ENCODE measurements at places on chromosomes 2 and 18. TPM values are rescaled to one million over a fixed set of nuclear protein-coding genes. Genes with fewer than 3 reads are reported as not detected.

GRCh38 chr2:3127710-3128109, 249.9 kb downstream of the EIPR1 start:
- no peak for DNase-seq

DNA sequence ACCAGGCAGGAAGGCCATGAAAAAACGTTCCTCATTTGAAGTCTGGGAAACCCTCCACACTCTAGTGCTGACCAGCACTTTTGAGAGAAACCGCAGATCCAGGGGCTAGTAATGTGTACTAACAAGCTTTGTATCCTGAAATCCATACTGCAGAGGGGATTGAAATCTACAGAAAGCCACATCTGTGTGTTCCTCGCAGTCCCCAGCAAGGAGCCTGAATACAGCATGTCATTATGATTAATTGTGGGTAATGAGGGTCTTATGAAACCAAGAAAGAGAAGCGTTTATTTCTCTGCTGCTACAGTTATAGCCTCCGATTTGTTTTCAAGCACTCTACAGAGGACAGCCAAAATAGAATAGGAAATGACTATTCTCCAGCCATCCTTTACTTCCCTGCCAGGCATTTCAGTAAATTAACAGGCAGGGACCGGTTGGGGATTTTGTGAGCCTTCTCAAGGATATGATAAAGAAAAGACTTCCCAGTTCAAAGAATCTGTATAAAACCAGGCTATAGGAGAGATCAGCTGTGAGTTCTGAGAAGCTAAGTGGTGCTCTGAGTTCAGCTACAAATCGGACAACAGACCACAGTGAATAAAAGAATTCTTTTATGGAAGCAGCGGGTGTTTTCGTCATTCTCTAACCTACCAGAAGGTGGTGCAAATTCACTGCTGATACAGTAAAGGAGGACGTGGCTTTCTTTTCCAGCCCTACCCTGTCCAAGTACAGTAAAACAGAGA, 133.4 kb downstream of the INSIG2 start:
- peak; percentile 62 for DNase-seq

- peak; percentile 29 for DNase-seq
These were observed 62.9 kb downstream of the MTHFD2 start for GRCh38 chr2:74261204-74261864.

The NEURL3 gene
- total RNA-seq, result not detected

The FEV gene
- total RNA-seq, result not detected

GRCh38 chr2:190110131-190110530, 47.6 kb upstream of the MSTN start:
- peak; percentile 29 for DNase-seq

DNA sequence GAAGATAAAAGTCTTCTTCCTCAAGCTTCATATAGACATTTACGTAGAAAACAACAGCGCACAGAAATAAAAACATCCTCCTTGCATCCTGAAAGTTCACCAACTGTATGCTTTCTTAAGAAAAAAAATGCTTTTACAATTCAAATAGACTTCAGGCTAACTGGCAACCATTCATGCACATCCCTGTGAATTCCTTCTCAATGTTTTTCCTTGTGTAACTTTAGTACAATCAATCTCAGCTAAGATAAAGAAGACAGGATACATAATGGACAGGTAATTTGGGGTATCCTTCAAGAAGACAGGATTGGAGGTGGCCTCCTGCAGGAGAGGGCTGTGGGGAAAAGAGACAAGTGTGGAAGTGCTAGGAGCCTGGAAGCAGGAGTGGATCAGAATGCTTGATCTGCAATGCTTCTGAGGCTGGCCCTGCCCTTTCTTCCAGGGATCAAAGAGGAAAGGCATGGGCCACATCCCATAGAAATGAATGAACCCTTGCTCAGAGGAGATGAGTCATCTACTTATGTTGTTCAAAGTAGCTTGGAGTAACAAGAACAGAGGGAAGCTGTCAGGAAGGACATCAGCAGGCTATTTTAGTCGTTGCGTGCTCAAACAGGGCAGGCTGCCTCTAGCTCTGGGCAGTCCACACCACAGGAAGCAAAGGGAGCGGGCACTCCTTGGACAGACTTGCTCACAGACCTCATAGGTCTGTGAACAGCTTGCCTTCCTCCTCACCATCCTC, 126.6 kb downstream of the TMEM131 start:
- DNase-seq, result peak; percentile 99

DNA sequence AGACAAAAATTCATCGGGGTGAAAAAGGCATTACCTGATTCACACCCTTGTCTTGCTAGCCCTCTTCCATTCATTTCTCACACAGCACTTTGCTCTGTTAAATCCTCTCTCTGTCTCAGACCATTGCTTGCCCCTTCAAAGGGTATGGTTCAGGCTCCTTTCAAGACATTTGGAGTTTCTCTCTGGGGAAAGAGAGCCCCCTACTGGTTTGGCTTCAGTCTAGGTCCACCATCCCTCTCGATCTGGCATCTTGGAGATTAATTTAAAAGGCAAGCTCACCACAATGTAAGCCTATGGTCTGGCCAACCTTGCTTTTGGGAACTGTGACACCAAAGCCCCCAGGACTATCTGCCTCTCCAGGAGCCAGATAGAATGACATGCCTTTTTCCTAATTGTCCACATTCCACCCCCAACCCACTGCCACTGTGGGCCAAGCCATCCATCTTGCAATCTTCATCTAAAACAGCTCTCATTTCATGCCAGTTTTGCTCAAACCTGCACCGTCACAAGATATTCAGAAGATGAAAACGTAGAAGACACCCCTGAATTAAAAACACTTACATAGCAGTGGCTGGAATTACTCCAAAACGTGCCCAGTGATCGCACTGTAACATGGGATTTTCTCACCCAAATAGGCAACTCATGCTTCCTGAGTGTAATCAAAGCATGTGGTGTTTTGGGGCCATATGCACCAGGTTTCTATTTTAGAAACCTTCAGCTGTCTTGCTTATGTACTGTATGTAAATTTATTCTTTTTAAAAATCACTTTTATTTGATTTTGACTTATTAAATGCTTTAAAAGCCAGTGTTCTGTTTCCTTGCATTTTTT, 93.9 kb downstream of the FARSB start:
- peak; percentile 53 for DNase-seq

GRCh38 chr2:147826278-147827087, 18.3 kb upstream of the ACVR2A start:
- no peak for DNase-seq

The TPRKB gene
- 59.7 TPM for total RNA-seq

The YES1 gene
- 112 TPM for total RNA-seq

- DNase-seq, result no peak
These were observed 25.5 kb downstream of the PIAS2 start for GRCh38 chr18:46891742-46892214.

- DNase-seq, result no peak
These were observed 439.1 kb downstream of the EIPR1 start for GRCh38 chr2:2938481-2938880.

Measured in LHCN-M2 (cell line).